ENCODE measurements at places on chromosomes 12 and 14.

DNA sequence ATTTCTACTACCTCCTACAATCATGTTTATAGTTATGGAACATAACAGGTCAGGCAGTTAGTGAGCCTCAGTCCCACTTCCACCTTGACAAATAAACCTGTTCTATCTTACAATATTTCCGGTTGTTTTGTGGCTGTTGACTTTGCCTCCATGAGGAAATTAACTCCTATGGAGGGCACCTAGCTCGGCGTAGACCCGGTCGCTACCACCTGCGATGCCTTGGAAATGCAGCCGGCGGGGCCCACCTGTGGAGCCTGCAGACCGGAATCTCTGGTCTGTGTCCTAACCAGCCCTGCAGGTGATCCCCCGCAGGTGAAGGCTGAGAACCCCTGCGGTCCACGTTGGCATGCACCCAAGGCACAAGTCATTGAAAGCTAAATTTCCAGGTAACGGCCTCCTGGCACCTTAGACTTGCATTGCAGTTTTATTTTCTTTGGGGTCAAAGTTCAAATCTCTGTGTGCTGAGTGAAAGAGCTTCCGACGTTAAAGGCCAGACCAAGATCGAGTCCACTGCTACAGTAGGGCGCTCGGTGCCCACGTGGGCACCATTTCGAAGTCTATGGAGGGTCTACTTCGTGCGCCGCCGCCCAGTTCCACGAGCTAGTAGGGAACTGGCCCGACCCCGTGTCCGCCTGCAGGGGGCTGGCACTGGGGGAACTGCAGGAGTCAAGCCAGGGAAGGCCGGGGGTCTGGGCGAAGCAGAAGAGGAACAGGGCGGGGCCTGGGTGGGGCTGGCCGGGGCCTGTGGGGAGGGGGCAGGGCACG, 782 bp upstream of the PIWIL1 start:
- DNase-seq: no peak

GRCh38 chr12:47894652-47895051, 10.1 kb downstream of the VDR start:
- DNase-seq: no peak

- peak; percentile 26 for DNase-seq
Observed at GRCh38 chr12:106251631-106252455, 4.0 kb upstream of the CKAP4 start.

GRCh38 chr12:123069436-123070266, 81.2 kb downstream of the PITPNM2 start:
- DNase-seq: no peak

GRCh38 chr14:47746986-47747385, 71.6 kb upstream of the MDGA2 start:
- no peak for DNase-seq

GRCh38 chr12:57895389-57896114, 45.8 kb upstream of the ATP23 start:
- no peak for DNase-seq

DNA sequence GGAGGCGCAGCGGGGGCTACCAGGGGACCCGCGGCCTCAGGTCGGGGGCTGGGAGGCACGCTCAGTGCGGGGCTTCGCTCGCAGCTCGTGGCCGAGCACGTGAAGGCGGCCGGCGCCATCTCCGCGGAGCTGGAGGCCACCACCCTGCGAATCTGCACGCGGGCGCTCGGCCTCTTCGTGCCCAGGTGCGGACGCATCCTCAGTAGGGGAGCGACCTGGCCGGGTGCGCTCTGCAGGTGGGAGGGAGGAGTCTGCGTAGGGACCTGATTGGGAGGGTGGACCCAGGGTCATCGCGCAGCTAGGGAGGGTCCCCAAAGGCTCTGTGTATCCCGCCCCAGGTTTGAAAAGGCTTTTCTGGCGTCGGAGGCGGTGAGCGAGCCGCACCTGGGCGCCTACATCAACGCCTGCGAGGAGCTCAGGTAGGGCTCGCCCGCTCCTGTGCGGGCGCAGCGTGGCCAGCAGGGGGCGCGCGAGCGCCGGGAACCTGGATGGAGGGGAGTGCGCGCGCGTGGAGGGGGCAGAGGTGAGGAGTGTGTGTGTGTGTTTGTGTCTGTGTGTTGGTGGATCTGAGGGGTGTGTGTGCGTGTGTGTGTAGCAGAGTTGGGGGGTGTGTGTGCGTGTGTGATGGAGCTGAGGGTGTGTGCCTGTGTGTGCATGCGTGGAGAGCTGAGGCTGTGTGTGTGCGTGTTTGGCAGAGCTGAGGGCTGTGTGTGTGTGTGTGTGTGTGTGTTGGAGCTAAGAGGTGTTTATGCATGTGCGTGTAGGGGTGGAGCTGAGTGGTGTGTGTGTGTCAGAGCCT, 10.3 kb downstream of the EXOC3L4 start:
- DNase-seq: peak; percentile 31
